CD4-positive, alpha-beta T cell treated with Interleukin-6 at 100 ng/mL for 8 hours (primary cell): ENCODE measurements at places on chromosomes 1 and 21.

- no peak for DNase-seq
Measured at GRCh38 chr1:159005161-159005560, 4.5 kb upstream of the IFI16 start.

DNA sequence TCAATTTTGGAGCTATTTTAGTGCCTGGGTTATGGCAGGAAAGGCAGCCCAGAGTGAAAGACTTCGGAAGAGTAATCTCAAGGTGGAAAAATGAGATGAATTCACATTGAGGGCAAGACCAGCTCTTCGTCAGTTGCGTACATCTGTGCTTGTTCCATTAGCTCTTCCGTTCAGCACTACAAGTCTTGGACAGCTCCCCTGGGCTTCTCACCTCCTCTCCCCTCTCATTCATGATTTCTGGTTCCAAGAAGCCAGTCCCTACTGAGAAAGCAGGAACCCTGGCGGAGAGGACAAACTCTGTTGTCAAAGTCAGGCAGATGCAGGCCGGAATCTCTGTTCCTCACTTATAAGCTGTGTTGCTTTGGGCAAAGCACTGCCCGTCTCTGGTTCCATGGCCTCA is 76.5 kb downstream of the ACTL8 start:
- no peak for DNase-seq

- DNase-seq: no peak
Measured at GRCh38 chr1:108121358-108122143, 78.6 kb downstream of the SLC25A24 start.

DNA sequence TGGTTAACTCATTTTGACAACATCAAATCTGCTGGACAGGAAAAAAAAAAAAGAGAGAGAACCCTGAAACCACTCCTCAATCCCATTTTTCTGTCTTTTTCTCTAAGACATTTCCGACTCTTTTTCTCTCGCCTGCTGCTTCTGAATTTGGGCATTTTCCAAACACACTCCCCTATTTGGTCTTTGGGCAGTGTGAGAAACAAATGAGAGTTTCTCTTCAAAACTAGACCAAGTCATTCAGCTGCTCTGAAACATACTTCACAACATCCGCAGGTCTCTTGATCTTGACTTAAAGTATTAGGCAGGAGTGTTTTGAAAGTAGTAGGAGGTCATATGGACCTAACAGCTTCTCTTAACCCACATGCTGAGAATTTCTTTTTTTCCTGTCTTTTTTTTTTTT is 364.8 kb upstream of the ESRRG start:
- no peak for DNase-seq
